ENCODE measurements at places on chromosomes 5 and 9.
A peak's percentile ranks its signal among the peaks of the same experiment; 100 is the strongest.

- DNase-seq, result no peak
Measured at GRCh38 chr9:124297915-124298645, 40.3 kb downstream of the NEK6 start.

- no peak for DNase-seq
Measured at GRCh38 chr5:179577286-179577960, 27.1 kb downstream of the RUFY1 start.

- DNase-seq, result no peak
Measured at GRCh38 chr9:137878146-137878941, 762 bp downstream of the CACNA1B start.

- no peak for DNase-seq
Measured at GRCh38 chr5:58988938-58989337, 406.1 kb downstream of the RAB3C start.

- DNase-seq, result peak; percentile 27
Measured at GRCh38 chr5:170632985-170633234, 129.1 kb downstream of the KCNIP1 start.

DNA sequence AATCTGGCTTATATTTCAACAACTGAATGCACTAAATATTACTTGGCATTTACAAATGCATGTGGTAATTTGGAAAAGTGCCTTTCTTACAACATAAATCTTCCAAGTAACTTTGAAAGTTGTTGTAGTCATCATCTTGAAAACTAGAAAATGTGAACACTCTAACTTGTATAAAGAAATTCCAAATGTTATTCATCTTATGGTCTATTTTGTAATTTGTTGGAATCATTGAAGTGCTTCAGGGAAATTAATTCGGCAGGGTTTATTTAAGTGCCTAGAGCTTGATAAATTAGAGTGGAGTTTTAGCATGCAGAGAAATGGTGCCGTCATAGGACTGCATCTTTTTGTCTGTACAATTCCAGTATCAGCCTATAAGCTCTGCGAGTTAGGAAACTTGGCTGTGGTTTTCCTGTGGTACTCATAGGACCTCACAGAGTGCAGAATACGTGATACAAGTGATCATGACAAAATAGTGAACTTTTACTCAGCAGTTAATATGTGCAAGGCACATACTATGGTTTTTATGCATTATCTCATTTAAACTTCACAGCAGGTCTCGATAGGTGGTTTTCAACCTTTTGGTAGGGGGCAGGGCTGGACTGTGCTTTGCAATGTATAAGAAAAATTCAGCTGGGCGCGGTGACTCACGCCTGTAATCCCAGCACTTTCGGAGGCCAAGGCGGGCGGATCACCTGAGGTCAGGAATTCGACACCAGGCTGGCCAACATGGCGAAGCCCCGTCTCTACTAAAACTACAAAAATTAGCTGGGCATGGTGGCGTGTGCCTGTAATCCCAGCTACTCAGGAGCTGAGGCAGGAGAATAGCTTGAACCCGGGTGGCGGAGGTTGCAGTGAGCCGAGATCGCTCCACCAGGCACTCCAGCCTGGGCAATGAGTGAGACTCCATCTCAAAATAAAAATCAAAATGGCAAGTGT is 79.6 kb downstream of the RAI14 start:
- DNase-seq, result no peak

DNA sequence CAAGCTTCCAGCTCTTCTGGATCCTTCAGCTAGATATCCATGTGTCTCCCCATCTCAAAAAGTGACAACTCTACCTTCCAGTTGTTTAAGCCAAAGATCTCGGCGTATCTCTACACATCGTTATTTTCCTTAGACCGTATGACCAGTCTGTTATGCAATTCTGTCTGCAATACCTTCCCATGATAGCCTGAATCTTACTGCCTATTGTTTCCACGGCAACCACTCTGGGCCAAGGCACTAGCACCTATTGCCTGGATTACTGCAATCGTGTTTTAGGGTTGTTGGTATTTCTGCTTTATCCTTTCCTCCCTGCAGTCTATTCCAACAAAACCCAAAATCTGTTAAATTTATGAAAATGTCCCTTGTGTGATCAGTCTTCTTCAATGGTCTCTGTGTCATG is 448.4 kb downstream of the MTRR start:
- no peak for DNase-seq

GRCh38 chr9:22084336-22085035 is 75.4 kb upstream of the CDKN2B start:
- no peak for DNase-seq

DNA sequence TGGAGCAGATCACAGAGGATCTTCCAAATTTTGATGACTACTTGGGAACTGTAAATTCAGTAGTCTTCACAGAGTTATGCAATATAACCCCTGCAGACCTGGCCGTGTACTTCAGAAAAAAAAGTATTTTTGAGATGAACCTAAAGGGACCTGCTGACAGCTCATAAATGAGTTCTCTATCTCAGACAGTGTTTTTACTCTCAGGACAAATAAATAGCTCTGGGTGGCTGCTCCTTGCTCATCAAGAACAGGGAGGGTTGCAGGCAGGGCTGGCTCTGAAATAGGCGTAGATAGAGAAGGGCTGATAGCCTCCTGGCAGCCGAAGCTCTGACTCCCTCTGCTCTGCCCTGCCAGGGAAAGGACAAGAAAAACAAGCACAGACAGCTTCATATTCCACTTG is 64.8 kb downstream of the PLAC8L1 start:
- no peak for DNase-seq

DNA sequence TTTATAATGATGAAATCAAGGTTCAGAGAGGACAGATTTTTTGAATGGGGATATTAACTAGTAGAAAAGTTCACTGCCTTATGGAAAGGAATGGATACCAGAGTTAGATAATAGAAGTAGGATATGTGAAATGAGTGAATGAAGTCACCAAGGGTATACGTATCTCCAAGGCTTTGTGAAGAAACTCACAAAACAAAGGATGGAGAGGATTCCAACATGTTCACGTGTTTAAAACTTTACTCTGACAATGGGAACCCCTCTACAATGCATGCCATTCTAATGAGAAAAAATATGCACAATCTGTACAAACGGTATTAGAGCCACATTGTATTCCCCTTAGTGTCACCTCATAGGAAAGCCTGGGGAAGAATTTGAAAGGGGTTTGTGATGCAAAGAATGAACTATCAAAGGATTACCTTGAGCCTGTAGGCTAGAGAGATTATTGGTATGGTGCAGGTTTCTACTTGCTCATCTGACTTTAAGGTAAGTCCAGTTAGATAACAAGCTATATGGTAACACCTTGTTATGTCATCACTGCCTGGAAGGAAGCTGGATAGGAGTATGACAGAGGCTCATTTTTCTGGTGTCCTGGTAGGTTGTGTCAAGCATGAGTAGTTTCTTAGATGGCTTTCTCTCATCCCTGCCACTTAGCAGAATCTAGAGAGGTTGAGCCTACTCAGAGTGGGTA is 250.3 kb upstream of the SEMA6A start:
- DNase-seq, result no peak

GRCh38 chr5:23368393-23368792 is 139.0 kb upstream of the PRDM9 start:
- DNase-seq, result no peak

DNA sequence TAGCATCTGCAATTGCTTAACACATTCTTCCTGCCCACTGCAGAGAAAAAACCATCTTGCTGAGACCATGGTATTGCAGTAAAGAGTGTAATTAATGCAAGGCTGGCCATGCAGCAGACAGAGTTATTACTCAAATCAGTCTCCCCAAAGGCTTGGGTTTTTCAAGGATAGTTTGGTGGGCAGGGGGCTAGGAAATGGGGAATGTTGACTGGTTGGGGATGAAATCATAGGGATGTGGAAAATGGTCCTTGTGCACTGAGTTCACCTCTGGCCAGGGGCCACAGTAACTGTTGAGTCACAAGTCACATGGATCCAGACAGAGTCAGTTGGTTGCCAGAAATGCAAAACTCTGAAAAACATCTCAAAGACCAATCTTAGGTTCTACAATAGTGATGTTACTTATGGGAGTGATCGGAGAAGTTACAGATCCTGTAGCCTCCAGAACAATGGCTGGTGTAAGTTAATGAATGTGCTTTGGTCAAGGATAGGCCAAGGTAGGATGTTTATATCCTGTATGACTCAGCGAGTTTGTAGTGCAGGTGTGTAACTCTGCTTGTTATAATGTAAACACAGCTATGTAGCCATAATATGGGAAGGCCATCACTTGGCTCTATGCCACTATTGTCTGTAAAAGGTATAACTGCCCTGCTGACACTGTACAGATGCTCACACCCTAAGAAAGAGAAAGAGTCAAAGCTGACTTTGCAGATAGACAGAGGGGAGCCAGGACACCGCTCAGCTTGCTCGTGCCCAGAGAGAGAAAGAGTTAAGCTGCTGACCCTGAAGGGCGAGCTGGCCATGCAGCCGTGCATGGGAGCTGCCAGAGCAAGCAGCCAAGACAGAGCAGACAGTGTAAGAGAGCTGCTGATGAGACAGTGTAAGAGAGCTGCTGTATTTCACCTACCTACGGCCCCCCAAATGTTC is 27.2 kb downstream of the C9orf152 start:
- DNase-seq, result no peak

DNA sequence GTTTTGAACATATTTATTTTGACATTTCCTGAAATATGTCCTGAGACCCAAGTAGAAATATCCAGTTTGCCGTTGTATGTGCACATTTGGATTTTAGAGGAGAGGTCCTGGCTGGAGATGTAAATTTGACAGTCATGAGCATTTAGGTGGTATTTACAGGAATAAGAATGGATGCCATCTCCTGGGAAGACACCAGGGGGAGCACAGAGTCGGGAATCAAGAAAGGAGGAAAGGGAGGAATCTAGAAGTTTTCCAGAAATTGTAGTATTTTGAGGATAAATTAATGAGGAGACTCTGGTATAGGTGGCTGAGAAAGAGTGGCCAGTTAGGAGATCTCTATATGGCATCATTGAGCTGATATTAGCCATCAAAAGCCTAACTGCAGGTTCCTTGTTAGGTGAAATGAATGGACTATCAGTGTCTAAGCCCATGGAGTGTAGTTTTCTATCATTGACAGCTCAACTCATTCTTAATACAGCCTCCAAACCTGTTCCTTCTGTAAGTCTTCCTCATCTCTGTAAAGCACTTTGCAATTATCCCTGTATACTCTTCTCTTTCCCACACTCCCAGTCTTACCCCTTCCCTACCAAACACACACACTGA is 7.2 kb downstream of the GAPT start:
- no peak for DNase-seq

GRCh38 chr5:40266952-40267351 is 412.8 kb upstream of the PTGER4 start:
- no peak for DNase-seq

- no peak for DNase-seq
Measured at GRCh38 chr5:155434267-155434666, 420.7 kb downstream of the KIF4B start.

- DNase-seq, result no peak
Measured at GRCh38 chr9:112869041-112869529, 21.6 kb downstream of the SLC46A2 start.

GRCh38 chr5:108649106-108649505 is 98.6 kb upstream of the FER start:
- no peak for DNase-seq

DNA sequence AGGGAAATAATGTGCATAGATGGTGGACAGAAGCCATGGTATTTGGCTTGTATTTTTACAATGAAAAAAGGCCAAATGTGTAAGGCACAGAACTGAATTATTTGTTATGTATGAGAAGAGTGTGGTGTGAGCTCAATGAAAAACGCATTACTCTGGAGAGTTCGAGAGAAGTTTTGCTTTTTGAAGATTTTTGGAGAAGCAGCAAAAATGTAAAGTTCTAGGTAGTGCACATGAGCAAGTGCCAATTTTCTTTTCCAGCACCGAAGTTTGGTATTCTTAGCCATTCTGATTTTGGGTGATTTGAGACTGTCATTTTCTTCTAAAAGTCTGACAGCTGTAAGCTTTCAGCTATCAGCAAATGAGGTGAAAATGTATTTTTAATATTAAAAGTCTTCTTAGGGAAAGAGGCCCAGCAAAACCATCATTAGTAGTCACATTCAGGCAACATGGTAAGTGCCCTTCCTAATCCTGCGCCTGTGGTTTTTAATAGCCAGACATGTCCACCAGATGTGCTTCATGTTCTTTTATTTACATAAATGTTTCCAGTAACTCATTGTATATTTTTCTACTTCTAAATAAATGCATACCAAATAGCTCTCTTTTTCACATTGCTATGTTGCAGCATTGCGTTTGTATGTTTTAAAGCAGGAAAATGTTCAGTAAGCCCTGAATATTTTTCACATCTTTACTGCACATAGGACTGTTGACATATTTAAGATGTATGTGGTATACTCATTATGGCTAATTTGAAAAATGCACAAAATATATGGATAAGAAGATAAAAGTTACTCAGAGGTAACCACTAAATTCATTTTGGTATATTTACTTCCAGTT is 50.4 kb downstream of the RASGRF2 start:
- no peak for DNase-seq

- DNase-seq, result no peak
Measured at GRCh38 chr9:72360324-72360723, 4.7 kb downstream of the ZFAND5 start.

- peak; percentile 57 for DNase-seq
Measured at GRCh38 chr5:179559284-179560252, 9.2 kb downstream of the RUFY1 start.

DNA sequence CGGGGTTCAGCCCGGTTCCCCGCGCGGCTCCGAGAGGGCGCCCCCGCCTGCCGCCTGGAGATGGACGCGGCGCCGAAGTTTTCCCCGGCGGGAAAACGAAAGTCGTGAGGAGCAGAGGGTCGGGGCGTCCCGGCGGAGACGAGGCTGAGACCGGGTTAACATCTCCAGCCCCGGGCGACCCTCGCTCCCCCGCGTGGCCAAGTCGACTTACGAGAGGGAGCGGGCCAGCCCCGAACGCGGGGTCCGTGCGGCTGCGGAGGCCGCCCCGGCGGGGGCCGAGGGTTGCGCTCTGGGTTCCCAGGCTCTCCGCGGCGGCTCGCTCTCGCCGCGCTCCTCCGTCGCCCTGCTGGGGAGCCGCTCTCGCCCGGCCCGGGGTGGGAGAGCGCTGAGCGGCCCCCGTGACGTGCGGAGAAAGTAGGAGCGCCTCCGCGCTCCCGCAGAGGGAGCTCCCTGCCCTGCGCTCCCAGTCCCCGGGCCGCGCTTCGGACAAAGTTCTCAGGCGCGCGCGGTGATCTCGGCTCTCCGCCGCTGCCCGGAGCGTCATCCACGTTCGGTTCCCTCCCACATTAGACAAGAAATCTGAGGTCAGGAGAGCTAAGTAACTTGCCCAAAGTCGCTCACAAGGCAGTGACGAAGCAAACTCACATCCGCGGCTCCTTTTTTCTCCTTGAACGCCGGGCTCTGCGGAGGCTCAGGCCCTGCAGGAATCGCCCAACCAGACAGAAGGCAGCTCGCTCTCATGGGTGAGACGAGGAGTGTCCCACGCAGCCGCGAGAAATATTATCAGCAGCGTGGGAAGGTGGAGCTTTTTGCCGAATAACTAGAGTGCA is 1.2 kb upstream of the GCNT4 start:
- no peak for DNase-seq

- no peak for DNase-seq
Measured at GRCh38 chr5:133938039-133938821, 30.2 kb downstream of the C5orf15 start.

DNA sequence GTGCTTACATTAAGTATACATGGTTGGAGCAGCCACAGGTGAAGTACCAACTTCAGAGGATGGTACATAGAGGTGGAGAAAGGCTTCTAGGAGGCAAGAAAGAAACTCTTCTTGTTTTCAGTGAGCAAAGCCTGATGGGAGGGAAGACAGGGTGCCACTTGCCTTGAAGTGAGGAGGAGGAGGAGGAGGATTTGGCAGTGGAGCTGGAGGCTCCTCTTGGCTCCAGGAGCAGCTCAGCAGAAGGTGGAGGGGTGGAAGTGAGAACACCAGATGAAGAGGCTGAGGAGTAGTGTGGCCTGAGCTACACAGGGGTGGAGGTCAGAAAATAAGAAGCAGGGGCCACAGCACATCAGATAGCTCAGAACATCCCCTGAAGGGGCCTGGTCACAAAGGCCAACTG is 91.1 kb upstream of the SHISAL2B start:
- no peak for DNase-seq
